ENCODE measurements at places on chromosomes 11 and 22.

GRCh38 chr11:111633248-111633647 is 31.0 kb downstream of the SIK2 start:
- no peak for DNase-seq

- no peak for DNase-seq
These were observed 12.6 kb upstream of the PRDM11 start for GRCh38 chr11:45133878-45134277.

GRCh38 chr22:25666308-25666707 is 75.7 kb upstream of the MYO18B start:
- DNase-seq: no peak

- DNase-seq: peak; percentile 6
These were observed 440.5 kb downstream of the TBC1D22A start for GRCh38 chr22:47202819-47203553.

DNA sequence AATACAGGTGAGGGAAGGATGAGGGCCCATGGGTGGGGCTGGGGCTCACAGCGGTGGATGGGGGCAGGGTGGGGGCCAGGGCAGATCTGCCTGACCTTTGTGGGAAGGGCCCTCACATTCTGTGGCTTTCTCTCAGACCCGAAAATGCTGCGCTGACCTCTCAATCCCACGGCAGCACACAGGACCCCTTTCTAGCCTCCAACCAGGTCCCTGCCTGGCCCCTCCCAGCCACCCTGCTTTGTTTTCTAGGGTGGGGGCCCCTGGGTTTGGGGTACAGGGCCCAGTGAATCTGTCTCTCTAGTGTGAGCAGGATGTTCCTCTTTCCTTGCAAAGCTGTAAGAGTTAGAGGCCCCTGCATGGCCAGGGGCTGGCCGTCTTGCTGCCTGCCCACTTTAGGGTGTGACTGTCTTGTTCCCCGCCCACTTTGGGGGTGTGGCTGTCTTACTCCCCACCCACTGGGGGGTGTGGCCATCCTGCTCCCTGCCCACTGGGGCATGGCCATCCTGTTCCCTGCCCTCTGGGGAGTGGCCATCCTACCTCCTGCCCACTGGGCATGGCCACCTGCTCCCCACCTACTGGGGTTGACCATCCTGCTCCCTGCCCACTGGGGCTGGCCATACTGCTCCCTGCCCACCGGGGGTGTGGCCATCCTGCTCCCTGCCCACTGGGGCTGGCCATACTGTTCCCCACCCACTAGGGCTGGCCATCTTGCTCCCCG is 11.5 kb downstream of the PARVG start:
- peak; percentile 50 for DNase-seq

GRCh38 chr11:133082841-133083488 is 449.3 kb downstream of the OPCML start:
- DNase-seq: peak; percentile 31

GRCh38 chr11:94574193-94574961 is 7.2 kb downstream of the PIWIL4 start:
- DNase-seq: no peak

Measured in CD4-positive, alpha-beta T cell treated with Interleukin-4 for 1 hour (primary cell).